ENCODE measurements at places on chromosomes 2 and 18.

DNA sequence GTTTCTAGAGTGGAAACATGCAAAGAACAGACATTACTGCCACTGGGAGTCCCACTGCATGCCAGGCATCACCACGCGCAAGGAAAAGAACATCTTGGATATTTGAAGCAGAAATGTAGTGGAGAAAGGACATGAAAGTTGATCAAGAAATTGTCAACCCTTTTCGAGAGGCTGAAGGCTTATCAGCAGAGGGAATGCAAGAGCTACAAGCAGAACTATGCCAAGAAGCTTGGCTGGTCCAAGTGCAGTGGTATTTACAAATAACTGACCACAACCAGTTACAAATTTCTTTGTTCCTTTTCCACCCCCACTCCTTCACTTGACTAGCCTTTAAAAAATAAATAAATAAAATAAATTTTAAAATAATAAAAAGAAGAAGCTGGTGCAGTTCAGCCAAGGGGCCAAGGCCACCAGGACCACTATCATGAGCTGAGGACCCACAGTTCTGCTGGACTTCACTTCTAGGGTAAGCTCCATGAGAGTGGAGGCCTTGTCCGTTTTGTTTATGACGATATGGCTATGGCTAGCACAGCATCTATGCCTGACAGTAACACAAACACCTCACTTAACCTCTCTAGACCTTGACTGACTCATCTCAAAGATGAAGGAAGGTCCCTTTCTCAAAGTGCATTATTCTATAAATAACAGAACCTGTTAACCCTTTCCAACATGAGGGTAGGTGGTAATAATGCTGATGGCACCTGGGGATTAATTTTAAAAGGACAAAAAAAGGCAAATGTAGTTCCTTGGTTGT, 20.9 kb downstream of the MARCHF4 start:
- DNase-seq, result no peak

DNA sequence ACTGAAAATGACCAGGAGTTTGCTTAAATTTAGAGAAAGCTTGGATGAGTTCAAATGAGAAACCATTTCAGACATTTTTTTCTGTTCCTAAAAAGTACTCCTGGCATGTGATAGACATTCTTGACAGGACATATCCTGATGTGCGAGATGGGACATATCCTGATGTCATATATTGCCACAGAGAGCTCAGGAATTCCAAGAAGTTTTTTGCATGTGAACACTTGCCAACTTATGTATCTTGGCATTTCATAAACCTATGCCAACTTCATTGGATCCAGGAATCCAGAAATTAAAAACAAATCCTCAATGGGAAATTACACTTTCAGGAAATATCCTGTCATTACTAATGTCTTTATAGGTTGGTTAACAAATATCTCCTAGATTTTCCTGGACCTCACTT, 2.9 kb upstream of the SERPINB3 start:
- no peak for DNase-seq

GRCh38 chr2:15265889-15266288, 295.2 kb downstream of the NBAS start:
- DNase-seq, result no peak

- DNase-seq, result no peak
These were observed 59.1 kb upstream of the TXNDC2 start for GRCh38 chr18:9826685-9827084.

DNA sequence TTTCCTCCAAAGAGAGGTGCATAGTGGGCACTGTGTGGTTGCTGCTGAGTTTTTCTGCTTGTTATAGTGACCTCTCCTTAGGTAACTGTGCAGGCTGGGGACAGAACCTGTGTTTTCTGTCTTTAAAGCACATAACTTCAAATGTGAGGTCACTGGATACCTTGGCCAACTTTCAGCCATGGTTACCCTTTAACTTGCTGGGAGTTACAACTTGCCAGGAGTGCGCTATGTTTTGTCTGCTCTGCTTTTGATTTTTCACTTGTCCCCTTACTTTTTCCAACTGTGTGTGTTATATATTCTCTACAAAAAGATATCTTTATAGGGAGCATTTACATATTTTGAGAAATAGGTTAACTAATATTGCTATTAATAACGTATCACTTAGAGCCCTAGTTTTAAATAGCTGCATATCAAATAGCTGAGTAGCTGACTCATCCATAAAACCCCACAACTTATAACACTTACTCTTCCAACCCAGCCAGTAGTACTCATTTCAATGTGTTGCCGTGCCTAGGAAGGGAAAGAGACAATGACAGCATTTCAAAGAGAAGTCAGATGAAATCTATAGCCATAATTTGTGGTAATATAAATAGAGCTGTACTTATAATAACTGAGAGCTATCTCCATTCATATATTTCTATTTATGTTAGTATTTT, 51.6 kb downstream of the DPP4 start:
- no peak for DNase-seq

DNA sequence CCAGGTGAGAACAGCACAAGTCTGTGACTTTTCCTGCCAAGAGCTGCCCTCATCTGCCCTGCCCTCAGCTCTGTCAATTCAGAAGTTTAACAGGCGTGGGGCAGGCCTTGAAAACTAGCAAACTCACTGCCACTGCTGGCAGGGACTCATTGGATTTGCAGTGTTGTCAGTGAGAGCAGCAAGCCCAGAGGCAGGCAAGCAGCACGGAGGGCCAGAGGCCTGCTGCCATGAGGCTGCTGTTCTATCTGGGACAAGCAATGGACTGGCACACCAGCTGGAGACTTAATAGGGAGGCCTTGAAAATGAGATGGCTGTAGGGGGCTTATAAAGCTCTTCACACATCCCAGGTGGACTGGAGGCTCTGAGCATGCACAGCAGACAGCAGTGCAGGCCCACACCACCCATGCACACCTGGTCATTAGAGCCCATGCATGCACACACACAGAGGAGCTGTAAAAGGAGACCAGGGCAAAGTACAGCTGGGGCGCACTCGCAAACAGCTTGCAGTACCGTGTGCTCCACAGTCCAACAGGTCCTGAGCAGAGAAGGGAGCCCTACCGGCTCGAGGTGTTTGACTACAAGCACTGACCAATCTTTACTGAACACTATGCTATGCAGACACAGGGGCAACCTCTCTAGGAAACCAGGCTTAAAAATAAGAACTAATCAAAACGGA, 28.7 kb downstream of the MGAT4A start:
- DNase-seq, result no peak

GRCh38 chr2:6818012-6818411, 47.7 kb downstream of the CMPK2 start:
- DNase-seq, result no peak

- DNase-seq, result peak; percentile 29
These were observed 96.5 kb upstream of the SERTAD2 start for GRCh38 chr2:64750001-64750816.

GRCh38 chr2:26976237-26976636, 5.8 kb downstream of the MAPRE3 start:
- DNase-seq, result no peak

DNA sequence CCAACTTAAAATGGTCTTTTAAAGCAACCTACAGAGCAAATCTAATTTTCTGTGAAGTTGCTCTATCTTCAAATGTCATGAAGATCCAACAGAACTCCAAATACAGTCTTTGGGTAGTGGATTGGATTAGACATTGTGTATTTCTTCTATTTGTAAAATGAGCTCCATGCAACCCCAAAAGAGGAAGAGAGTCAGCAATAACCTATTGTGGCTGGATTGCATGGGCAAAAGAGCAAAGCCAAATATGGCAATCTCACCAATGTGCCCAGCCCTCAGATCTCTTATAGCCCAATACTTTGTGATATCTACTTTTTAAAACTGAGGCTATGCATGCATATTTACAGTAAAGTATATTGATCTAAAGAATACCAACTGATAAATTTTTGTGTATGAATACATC, 146.3 kb downstream of the TXNL1 start:
- DNase-seq, result no peak

- no peak for DNase-seq
These were observed 51.5 kb downstream of the PLEKHB2 start for GRCh38 chr2:131156452-131157149.

- DNase-seq, result no peak
These were observed 95.9 kb upstream of the TAF1B start for GRCh38 chr2:9747396-9747795.

GRCh38 chr2:105085525-105085924, 47.7 kb downstream of the MRPS9 start:
- no peak for DNase-seq

DNA sequence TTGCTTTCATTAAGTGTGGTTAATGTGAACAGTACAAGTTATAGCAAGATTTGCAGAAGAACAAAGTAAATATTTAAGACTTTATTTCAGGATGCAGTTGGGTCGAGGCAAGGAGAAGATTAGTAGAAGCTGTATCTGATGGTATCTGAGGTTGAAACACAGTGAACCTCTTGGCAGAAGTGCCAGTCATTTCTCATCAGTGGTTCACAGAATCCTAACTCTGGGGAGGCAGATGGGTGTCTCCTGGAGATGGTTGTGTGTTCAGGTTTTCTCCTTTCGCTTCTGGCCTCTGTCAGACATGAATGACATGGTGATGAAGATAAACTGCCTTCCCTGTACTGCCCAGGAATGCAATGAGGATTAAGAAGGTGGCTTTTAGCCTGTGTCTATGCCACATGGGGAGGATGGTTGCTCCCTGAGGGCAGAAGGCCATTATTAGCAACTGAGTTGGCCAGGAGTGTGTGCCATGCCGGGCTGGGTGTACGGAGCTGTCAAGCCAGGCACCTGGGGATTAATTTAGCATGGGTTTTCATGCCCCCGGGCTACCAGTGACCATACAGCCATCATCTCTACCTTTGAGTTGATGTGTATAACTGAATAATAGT, 28.0 kb downstream of the MGAT5 start:
- no peak for DNase-seq

DNA sequence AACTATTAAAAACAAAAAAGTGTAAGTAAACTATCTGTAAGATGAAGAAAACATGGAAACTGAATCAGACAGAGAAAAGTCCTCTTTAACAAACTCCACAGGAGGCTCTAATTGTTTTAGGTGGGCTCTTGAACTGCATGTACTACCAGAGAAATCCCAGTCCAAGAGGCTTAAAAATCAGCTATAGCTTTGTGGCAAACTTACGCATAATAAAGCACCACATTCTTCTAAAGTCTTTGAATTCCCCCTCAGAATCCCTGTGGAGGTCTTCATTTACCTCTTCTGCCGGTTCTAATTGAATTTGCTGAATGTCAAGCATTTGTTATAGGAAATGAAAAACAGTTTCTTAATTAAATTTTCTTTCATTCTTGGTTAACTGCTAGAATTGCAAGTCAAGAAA, 40.8 kb downstream of the CHN1 start:
- DNase-seq, result no peak

GRCh38 chr2:140639628-140640027, 1491.2 kb downstream of the LRP1B start:
- DNase-seq, result no peak

DNA sequence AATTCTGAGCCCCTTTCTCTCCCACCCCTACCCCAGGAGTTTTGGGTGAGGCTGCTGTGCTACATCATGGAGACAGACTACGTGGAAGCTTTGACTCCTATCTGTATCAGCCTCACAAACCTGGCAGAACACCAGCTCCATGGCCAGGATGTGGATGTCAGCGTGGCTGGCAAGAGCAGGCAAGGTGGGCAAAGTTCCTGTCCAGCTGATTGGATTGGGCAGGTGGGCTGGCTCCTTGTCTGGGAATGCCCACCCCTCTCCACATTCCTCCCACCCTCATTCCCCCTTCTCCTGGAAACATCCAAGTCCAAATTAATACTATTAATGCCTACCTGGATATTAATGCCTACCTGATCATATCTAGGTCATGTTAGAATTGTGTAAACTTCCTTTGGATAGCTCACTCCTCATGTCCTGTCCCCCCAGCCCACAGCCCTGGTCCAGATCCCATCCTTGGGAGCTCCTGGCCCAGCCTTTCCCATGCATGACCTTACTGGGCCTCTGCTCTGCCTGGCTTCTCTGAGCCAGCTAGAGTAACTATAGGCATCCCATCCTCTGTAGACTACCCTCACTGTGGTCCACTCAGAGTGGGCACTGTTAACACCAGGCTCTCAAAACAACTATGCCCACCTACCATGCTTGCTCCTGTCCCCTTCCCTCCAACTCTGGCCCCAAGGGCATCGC, 24.1 kb downstream of the MROH2A start:
- DNase-seq, result no peak

DNA sequence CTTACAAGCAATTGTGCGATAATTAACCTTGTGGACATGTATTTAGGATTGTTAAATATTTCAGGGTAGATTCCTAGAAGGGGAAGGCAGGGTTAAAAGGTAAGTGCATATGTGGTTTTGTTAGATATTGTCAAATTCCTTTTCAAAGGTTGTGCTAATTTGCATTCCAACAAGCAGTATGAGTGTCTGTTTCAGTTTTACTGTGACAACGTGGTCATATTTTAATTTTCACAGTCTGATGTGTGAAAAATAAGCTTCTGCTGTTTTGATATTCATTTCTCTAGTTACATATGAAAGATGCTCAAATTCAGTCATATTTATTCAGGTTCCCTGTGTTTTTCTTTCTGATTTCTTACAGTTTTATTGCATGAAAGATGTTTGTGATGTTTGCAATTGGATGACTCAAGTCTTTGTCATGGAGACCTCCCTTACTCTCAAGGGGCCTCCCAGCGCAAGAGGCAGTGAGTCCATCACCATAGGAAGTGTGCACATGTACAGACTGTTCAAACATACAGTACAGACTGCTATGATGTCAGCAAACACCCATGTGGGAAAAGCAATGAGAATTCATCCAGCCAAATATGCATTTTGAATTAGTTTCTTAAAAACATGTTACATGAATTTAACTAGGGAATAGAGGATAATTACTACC, 310.8 kb downstream of the GALR1 start:
- DNase-seq, result no peak

DNA sequence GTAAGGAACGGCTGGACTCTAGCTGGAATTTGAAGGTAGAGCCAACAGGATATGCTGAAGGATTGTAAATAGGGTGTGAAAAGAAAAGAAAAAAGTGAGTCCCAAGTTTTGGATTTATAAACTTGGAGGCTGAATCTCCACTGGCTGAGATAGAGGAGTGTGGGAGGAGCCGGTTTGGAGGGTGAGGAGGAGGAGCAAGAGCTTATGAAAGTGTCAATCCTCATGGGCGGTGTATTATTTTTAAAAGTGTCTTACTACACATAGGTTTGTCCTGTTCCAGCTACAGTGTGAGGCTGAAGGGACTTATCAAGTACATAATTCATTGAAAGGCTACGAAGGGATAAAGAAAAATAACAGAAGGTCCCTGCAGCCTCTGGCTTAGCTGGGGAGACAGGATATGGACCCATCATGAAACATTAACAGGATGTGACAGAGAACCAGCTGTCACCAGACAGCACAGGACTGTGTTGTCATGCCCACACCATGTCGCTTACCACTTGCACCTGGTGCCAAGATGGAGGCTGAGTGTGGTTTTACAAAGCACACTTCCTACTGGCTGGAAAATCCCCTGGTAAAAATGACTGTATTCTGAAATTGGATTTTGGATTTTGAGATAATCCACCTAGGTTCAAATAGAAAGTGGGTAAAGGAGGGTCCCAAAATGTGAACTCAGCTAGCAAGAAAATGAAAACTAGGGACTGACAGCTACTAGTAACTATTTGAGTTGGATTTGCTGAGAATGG, 2.5 kb upstream of the MREG start:
- peak; percentile 11 for DNase-seq

DNA sequence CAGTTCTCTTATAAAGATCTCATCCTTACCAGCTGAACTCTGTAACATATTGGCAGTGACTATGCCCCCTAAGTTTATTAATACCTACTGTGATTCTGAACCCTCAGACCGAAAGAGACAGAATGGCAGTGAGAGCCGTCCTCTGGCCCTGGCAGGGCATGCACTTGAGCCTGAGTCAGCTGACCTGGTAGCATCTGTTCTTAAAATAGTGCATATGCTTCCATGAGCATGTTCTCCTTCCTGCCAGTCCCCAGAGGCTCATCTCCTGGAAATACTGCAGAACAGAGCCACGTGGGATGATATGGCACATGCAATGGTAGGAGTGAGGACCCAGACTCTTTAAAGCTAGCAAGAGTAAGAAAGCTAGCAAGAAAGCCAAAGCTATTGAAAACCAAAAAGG, 59.0 kb downstream of the RASGRP3 start:
- DNase-seq, result no peak
